Liver (tissue), 10 donors: ENCODE measurements at places on chromosomes 12 and 14.

- no peak overlapping the region for H3K4me3 ChIP-seq
- no peaks in the 10 kb centered on the region for H3K4me1 ChIP-seq
These were observed 227.5 kb upstream of the LMO3 start for GRCh38 chr12:16833376-16834015.

GRCh38 chr12:51636581-51636980 lies 45.5 kb downstream of the SCN8A start:
- no peak for DNase-seq
- no peaks in the 10 kb centered on the region for H3K36me3 ChIP-seq
- no peaks in the 10 kb centered on the region for H3K27me3 ChIP-seq

DNA sequence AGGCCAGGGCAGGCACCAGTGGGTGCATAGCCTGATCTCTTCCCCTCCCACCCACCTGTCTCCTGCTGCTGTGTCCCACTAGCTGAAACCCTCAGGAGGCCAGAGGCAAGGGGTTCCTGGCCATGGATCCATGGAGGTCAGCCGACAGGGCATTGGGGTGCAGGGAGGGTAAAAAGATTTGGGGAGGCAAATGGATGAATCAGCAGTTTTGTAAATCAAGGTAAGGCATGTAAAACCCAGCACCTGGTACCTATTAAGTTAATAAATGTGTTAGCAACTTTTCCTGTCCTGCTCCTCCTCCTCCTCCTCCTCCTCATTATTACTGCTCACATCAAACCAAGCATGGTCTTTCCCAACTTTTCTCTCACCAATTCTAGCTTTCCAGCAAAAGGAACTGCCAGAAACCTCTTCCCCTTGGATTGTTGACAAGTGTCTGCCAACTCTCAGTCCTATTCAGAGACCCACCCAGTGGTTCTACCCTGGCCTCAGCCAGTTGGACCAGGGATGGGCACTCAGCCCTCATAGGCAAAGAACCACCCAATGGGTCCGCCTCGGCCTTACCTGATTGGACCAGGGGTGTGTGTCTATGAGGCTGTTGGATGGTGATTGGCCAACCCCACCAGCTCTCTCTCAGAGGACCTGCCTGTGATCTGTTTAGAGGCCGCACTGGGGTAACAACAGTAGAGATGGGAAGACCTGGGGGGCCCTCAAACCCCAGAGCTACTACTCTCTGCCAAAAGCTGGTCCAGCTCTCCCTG lies 155.7 kb upstream of the GSC start:
- no peak overlapping the region for H3K27ac ChIP-seq
- no peak overlapping the region for H3K4me3 ChIP-seq
- no peaks in the 10 kb centered on the region for H3K4me1 ChIP-seq
- DNase-seq = no peak
- no peaks in the 10 kb centered on the region for H3K36me3 ChIP-seq

DNA sequence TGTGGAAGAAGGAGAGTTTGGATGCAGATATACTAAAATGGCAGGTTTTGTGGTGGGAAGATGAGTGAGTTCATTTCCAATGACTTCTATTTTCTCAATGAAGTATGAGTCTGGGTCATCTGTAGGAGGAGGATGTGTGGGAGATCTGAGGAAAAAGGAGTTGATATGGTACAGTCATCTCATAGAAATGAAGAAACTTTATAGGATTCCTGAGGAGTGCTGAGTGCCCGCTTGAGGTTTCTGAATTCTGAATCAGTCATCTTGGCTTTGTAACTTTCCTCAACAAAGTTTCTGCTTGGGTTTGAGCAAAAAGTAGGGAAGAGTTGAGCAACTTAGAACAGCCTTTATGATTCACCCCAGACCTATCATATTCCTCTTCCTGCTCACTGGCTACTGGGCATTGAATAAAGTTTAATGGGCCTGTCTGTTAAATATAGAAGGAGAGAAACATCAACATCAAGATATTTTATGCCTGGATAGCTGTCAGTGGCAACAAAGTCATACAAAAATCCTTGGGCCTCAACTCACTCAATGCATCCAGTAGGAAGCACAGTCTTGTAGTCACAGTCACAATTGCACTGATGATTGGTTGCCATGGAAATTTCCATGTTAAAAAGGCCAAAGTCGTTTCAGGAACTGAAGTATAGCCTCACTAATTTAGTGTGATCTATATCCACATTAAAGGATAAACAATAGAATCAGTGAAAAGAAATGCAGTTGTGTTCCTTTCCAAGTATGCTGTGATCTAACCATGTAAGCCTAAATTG lies 284.7 kb downstream of the DUSP6 start:
- no peak for DNase-seq
- no peaks in the 10 kb centered on the region for H3K27me3 ChIP-seq
- H3K36me3 ChIP-seq = no peaks in the 10 kb centered on the region
- H3K4me1 ChIP-seq = no peaks in the 10 kb centered on the region
- H3K4me3 ChIP-seq = no peak overlapping the region
- no peak overlapping the region for H3K27ac ChIP-seq

GRCh38 chr12:118500299-118500698 lies 123.9 kb downstream of the SUDS3 start:
- H3K4me3 ChIP-seq = no peak overlapping the region
- DNase-seq = no peak
- no peak overlapping the region for H3K27ac ChIP-seq
- no peaks in the 10 kb centered on the region for H3K4me1 ChIP-seq

GRCh38 chr12:129145381-129145780 lies 292.1 kb downstream of the GLT1D1 start:
- no peaks in the 10 kb centered on the region for H3K4me1 ChIP-seq
- H3K27ac ChIP-seq = no peak overlapping the region
- DNase-seq = no peak
- no peak overlapping the region for H3K4me3 ChIP-seq
- no peaks in the 10 kb centered on the region for H3K36me3 ChIP-seq

DNA sequence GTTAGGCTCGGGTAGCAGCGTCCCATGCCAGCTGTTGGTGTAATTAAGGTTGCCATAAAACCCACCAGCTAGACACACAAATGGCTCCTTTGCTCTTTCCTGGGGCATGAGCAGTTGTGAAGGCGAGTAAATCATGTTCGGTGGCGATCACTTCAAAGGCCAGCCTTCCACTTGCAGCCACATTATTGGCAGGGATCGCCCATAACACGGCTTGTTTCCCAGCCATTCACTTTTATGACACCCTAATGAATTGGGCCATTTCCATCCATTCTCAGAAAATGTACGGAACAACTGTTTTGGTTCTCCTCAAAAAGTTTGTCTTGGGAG lies 63.4 kb downstream of the BEGAIN start:
- no peaks in the 10 kb centered on the region for H3K27me3 ChIP-seq
- no peak overlapping the region for H3K27ac ChIP-seq
- H3K4me3 ChIP-seq = no peak overlapping the region
- no peak for DNase-seq
- H3K36me3 ChIP-seq = peaks cover 2% of the 10 kb centered on the region
- no peaks in the 10 kb centered on the region for H3K4me1 ChIP-seq

- no peak overlapping the region for H3K4me3 ChIP-seq
- no peaks in the 10 kb centered on the region for H3K36me3 ChIP-seq
- no peak overlapping the region for H3K27ac ChIP-seq
- H3K4me1 ChIP-seq = peaks cover 76% of the 10 kb centered on the region
- DNase-seq = no peak
These were observed 73.3 kb downstream of the NCOR2 start for GRCh38 chr12:124493809-124494750.

GRCh38 chr12:122610207-122610606 lies 83.2 kb downstream of the KNTC1 start:
- H3K36me3 ChIP-seq = no peaks in the 10 kb centered on the region
- no peak overlapping the region for H3K27ac ChIP-seq
- no peak overlapping the region for H3K4me3 ChIP-seq
- no peaks in the 10 kb centered on the region for H3K27me3 ChIP-seq

DNA sequence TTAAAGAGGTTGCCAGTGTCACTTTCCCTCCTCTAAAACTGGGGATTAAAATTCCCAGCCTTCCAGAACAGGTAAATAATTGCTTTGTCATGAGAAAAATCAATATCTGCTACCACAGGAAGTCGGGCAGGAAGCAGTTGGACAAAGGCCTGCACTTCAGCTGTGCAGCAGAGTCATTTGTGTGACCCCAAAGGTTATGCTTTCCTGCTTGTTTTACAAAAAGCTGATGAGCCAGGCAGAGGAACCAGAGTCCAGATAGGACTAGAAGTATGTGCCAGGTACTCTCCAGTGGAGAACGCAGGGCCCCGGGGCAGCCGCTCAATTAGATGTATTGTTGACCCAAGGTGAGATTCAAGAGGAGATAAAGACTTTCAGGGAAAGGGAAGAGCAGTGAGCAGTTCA lies 117.1 kb upstream of the FRMD6 start:
- H3K27me3 ChIP-seq = no peaks in the 10 kb centered on the region
- no peak overlapping the region for H3K4me3 ChIP-seq
- H3K4me1 ChIP-seq = peaks cover 18% of the 10 kb centered on the region
- no peaks in the 10 kb centered on the region for H3K36me3 ChIP-seq
- peak overlapping the region; percentile 55 for H3K27ac ChIP-seq

- no peaks in the 10 kb centered on the region for H3K27me3 ChIP-seq
- DNase-seq = no peak
- no peaks in the 10 kb centered on the region for H3K4me1 ChIP-seq
- H3K27ac ChIP-seq = no peak overlapping the region
- no peaks in the 10 kb centered on the region for H3K36me3 ChIP-seq
These were observed 73.2 kb upstream of the EGLN3 start for GRCh38 chr14:34023824-34024767.

- H3K4me3 ChIP-seq = no peak overlapping the region
- H3K27me3 ChIP-seq = no peaks in the 10 kb centered on the region
- H3K27ac ChIP-seq = no peak overlapping the region
- H3K36me3 ChIP-seq = no peaks in the 10 kb centered on the region
- no peaks in the 10 kb centered on the region for H3K4me1 ChIP-seq
These were observed 6.3 kb downstream of the RFLNA start for GRCh38 chr12:124301084-124301654.
